Endodermal cell (in vitro differentiated cells): ENCODE measurements at places on chromosomes 5 and 9. TPM values are rescaled to one million over a fixed set of nuclear protein-coding genes. Genes with fewer than 3 reads are reported as not detected.

PCDHGA8 gene
- 0.88 to 1.1 TPM (median 1.1 TPM) in 3 replicates for total RNA-seq

ACOT12 gene
- total RNA-seq: not detected in 3 replicates

- H3K27me3 ChIP-seq: no peaks in the 10 kb centered on the region
- no peak overlapping the region for H3K4me3 ChIP-seq
- H3K27ac ChIP-seq: no peak overlapping the region
- no peak for DNase-seq
Observed at GRCh38 chr9:35348109-35348508, 141.8 kb upstream of the RUSC2 start.

DNA sequence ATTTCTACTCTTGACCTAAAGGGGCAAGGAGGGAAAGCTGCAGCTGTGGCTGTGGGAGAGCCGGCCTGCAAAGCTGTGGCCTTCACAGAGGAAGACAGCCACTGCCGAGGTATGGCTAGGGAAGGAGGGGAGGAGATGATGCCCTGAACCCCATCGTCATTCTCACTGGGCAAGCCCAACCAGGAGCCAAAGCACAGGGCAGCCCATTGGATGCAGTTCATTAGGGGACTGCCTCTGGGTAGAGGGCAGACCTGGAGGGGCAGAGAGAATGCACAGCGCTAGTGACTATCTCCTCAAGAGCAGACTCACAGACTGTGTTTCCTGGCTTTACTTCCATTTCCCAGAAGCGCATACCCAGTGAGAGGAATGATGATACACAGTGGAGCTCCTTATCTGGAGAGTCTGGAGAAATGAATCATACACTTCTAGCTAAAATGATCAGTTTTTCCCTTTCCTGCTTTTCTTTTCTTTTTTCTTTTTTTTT, 47.2 kb upstream of the TTC23L start:
- H3K36me3 ChIP-seq: peaks cover 10% of the 10 kb centered on the region
- H3K4me3 ChIP-seq: no peak overlapping the region
- no peaks in the 10 kb centered on the region for H3K27me3 ChIP-seq
- H3K27ac ChIP-seq: no peak overlapping the region

GRCh38 chr5:112419164-112419985, at the start of gene EPB41L4A:
TSS of gene EPB41L4A (minus strand) at chr5:112419277. CDS start at chr5:112419039, 238 bp downstream.
- H3K27me3 ChIP-seq: peaks cover 59% of the 10 kb centered on the region
- peak within 1 kb of the TSS; percentile 85 for H3K4me3 ChIP-seq
- peaks cover 16% of the 10 kb centered on the region for H3K4me1 ChIP-seq
- DNase-seq: peak; percentile 88
- H3K27ac ChIP-seq: peak within 1 kb of the TSS; percentile 24
- no peaks in the 10 kb centered on the region for H3K36me3 ChIP-seq
